Activated CD4-positive, alpha-beta T cell treated with anti-CD3 and anti-CD28 coated beads for 36 hours (primary cell): ENCODE measurements at places on chromosomes 6 and 20. TPM values are rescaled to one million over a fixed set of nuclear protein-coding genes. Genes with fewer than 3 reads are reported as not detected.

DNA sequence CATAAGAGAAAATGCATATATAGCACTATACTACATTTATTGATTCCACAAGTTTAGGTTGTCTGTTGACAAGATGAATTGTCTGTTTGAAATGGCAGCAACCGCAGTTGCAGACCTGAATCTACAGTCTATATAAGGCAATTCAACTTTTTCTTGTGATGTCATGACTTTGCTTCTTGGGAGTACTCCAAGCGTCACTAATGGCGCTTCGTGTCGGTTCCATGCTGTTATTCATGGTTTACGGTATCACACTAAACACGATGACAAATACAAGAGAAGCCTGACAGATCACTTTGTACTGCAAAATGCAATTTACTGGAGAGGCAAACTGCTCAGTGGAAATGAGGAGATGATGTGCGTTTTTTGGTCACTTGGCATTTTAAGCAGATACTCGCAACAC lies 280.3 kb upstream of the TCF21 start:
- no peak for DNase-seq
- H3K36me3 ChIP-seq, result no peaks in the 10 kb centered on the region
- no peak overlapping the region for H3K27ac ChIP-seq
- no peak overlapping the region for H3K4me3 ChIP-seq
- H3K4me1 ChIP-seq, result no peaks in the 10 kb centered on the region
- no peaks in the 10 kb centered on the region for H3K27me3 ChIP-seq

GRCh38 chr20:10469599-10469998 lies 34.5 kb downstream of the SLX4IP start:
- H3K36me3 ChIP-seq, result peaks cover 4% of the 10 kb centered on the region
- H3K4me1 ChIP-seq, result peaks cover 5% of the 10 kb centered on the region
- peak; percentile 31 for DNase-seq

DNA sequence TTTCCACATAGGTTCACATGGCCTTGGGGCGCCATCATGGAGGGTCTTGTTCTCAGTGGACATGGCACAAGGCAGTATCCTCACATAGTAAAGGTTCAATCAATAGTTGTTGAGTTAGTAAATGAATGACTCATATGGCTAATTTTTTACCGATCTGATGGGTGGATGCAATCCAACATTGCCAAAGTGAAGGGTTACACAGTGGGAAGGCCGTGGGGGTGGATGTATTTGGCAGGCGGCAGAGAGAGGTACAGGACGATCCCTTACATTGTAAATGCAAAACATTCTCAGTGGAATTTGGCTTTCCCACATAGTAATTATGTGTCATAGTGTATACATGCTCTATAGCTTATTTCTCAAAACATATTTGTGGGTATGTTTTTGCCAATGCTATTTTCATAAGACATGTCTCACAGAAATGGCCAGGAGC lies 21.0 kb upstream of the PDE7B start:
- H3K4me3 ChIP-seq, result no peak overlapping the region
- peaks cover 2% of the 10 kb centered on the region for H3K27me3 ChIP-seq
- no peak for DNase-seq
- no peaks in the 10 kb centered on the region for H3K36me3 ChIP-seq
- H3K27ac ChIP-seq, result no peak overlapping the region

- H3K27me3 ChIP-seq, result peaks cover 13% of the 10 kb centered on the region
- H3K4me3 ChIP-seq, result no peak overlapping the region
- H3K27ac ChIP-seq, result no peak overlapping the region
- no peaks in the 10 kb centered on the region for H3K36me3 ChIP-seq
- no peak for DNase-seq
- H3K4me1 ChIP-seq, result no peaks in the 10 kb centered on the region
Measured at GRCh38 chr6:47075168-47075567, 33.0 kb upstream of the ADGRF1 start.

DNA sequence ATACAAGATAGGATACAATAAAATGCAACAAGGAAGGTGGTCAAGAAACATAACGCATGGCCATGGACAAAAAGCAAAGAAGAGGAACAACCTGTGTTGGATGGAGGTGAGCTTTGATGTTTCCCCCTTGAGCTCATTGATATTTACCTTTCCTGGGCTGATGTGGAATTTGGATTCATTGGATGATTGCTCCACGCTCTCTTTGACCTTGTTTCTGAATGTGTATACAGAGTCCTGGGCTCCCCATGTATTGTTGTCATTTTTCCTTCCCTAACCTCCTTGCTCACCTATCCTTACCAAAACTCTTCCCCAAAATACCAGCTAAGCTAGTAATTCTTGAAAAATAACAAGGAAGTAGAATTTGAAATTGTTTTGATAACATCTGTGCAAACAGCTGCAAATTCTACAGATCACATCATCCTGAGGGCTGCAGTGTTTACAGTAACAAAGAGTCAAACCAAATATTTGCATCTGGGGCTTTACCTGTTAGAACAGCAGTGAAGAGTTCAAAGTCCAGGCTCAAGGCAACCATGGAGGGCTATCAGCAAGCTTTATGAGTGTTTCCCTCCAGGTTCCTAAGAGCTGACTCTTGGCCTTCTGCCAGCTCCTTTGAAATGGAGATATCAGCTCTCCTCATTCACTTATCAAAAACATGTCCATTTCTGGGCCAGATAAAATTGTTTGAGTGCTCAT lies 214.3 kb upstream of the MARCKS start:
- H3K27ac ChIP-seq, result no peak overlapping the region
- no peaks in the 10 kb centered on the region for H3K36me3 ChIP-seq
- H3K4me1 ChIP-seq, result no peaks in the 10 kb centered on the region
- H3K27me3 ChIP-seq, result peaks cover 2% of the 10 kb centered on the region

DNA sequence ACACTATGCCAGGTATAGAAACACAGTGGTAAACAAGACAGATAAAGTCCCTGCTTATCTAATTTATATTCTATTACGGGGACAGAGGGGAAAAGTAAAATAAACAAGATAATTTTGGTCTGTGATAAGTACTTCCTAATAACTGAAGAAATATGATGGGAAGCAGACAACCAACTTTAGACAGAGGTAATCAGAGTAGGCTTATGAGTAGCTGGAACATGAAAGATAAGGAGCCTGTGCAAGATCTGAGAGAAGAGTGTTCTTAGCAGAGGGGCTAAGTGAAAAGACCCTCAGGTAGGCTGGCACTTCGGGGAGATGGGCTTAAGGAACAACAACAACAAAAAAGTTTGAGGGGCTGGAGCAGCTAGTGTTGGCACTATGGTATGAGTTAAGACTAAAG lies 4.1 kb downstream of the RNF8 start:
- no peaks in the 10 kb centered on the region for H3K27me3 ChIP-seq
- peaks cover 20% of the 10 kb centered on the region for H3K4me1 ChIP-seq
- H3K4me3 ChIP-seq, result no peak overlapping the region
- no peak overlapping the region for H3K27ac ChIP-seq
- H3K36me3 ChIP-seq, result peaks cover 11% of the 10 kb centered on the region
- no peak for DNase-seq

DNA sequence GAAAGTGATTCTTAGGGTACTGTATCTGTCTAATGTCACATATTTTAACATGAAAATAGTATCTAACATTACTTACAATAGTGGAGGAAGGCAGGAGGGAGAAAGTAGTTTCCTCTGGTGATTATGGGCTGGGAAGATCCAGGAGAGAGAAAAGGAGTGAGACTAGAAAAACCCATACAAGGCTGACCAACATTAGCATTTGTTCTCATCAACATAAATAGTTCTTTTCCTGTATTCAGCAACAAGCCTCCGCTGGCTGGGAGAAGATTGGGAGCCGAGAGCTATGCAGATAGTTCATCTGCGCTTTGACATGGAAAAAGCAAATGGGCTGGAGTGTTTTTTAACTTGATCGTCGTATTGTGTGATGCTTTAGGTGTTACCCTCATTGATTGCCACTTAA lies 239.4 kb downstream of the PHACTR1 start:
- H3K27ac ChIP-seq, result no peak overlapping the region
- no peaks in the 10 kb centered on the region for H3K36me3 ChIP-seq
- H3K27me3 ChIP-seq, result peaks cover 39% of the 10 kb centered on the region
- DNase-seq, result no peak
- peaks cover 18% of the 10 kb centered on the region for H3K4me1 ChIP-seq

The HLA-DPA1 gene
- total RNA-seq, result 11.5 TPM
